ENCODE measurements at places on chromosomes 7 and 10.

DNA sequence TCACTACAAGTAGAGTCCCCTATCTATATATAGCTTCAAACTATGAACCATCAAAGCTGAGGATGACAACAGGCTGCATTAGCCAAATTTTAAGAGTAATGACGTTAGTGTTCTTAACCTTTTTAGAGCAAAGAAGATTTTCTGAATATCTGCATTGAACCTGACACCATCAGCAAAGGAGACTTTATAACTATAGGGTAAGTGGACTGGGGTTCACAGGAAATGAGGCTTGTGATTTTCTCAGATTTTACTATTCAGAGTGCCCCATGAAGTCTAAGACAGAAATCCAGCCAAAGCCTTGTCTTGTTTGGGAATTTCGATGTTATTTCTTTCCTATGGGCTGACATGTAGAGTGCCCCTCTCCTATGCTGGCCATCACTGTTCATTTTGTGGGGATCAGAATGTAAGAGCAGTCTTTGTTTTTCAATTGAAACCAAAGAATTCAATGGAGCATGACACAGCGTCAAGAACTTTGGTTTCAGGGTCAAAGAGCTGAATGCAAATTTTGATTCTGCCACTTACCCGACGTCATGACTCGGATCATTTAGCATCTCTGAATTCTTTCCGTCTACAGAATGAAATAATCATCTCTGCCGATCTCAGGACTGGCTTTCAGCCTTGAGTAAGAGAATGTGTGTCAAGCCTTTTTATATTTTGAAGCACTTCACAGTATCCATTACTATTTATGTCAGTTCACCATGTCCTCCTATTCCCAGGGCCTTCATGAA is 52.7 kb downstream of the DENND11 start:
- DNase-seq, result no peak

DNA sequence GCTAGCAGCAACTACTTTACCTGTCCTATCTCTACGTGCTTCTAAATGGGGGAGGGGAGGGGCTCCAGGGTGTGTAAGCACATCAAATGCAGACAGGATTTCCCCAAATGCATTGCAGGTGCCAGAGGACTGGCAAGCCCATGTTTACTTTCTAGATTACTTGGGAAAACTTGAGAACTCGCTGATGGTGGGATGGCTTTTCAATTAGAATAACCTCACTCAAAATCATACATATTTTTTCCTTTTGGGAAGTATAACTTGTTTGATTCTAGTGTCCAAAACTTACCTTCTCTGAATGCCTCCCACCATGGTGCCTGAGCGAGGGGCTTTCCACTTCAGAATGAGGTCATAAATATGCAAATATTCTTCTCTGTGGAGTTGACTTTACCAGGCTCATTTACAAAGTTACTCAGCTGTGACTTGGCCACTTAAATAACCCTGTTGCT is 191.3 kb upstream of the RHOBTB1 start:
- DNase-seq, result no peak

GRCh38 chr10:13732465-13732881 is 145.7 kb downstream of the PRPF18 start:
- no peak for DNase-seq

DNA sequence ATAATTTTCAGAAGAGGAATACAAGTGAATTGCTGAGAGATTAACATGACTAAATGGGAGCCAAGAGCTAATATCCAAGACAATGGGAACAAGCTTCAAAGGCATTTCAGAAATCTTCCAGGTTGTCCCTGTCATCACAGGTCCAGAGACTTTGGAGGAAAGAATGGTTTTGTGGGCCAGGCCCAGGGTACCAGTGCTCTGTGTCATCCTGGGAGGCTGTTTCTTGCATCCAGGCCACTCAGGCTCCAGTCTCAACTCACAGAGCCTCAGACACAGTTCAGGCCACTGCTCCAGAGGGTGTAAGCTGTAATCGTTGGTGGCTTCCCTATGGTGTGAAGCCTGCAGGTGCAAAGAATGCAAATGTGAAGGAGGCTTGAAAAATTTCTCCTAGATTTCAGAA is 170.4 kb upstream of the NRG3 start:
- DNase-seq, result no peak

- DNase-seq, result no peak
Observed at GRCh38 chr10:105023211-105024111, 382.4 kb downstream of the SORCS3 start.

DNA sequence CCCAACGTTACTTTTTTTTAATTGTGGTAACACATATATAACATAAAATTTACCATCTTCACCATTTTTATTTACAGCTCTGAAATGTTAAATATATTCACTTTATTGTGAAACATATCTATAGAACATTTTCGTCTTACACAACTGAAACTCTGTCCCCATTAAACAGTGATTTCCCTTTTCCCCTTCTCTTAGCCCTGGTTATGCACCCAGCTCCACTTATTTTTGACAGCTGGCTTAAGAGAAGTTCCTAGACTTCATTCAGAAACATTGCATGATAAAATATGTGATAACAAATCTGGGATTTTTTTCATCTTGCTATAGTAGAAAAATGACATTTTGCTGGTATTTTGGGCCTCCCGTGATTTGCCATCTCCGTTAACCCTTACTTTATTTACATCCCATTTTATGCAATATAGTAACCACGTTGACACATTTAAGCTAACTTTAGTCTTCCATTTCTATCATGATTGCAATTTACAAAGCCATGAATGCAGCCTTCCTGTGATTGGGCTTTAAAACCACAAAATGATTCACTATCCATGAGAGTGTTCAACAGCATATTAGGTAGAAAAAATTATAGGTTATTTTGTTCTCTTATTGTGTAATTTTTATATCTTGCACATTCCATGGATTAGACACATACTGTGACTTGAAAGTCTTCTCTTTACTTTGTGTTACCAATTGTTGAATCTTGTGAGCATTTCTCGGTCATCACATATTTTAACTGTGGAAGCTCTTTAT is 139.6 kb downstream of the SND1 start:
- DNase-seq, result no peak

DNA sequence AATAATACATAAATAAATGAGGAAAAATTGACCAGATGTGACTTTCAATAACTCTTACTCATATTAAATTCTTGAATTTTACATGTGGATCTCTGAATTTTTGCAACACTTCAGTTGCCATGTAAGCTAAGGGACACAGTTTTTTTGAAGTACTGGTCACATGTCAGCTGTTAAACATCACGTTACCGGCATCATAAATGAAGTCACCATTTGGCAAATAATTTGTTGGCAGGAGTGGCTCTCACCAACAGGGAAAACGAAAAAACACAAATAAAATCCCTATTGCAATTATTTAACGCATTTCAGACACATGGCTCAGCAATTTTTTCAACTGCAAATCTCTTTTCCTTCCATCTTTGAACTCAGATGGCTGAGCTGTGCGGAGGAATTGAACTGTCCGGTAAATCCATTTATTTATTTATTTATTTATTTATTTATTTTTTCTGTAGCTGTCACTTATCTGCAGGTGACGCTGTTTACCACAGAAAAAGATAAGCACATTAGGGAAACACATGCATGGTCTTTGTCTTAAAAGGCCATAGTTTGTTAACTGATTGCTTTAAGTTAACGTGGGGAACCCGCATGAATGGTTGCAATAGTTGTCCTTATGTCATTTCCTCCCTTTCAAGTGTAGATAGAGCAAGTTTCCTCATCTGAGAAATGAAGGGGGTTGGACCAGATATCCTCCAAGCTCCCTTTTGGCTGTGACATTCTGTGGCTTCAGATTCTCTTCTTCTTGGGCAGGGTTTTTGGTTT is 64.7 kb upstream of the JAZF1 start:
- no peak for DNase-seq

- no peak for DNase-seq
Observed at GRCh38 chr7:20229646-20230500, 12.7 kb upstream of the MACC1 start.

GRCh38 chr10:22326145-22326702 is 5.3 kb downstream of the BMI1 start:
- DNase-seq, result no peak

- DNase-seq, result no peak
Observed at GRCh38 chr7:6232534-6232933, 39.9 kb downstream of the CYTH3 start.

DNA sequence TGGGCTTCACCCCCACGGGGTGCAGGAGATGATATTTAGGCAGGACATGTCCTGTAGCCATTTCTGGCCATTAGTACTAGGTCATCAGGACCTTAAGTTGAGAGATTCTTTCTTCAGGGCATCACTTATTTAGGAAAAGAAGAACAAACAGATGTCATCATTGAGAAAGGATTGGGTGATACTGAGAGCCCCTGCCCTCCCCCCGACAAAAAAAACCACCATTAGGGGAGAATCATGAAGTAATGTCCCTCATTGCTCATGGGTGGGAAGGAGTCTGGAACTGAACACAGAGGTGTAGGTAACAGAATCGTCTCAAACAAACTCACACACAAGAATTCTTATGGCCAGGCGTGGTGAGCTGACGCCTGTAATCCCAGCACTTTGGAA is 6.4 kb upstream of the ORAI2 start:
- DNase-seq, result no peak

GRCh38 chr7:157409753-157410727 is 73.2 kb downstream of the DNAJB6 start:
- DNase-seq, result no peak

- DNase-seq, result peak; percentile 62
Observed at GRCh38 chr7:30740417-30741181, 11.3 kb upstream of the INMT start.

GRCh38 chr7:80844916-80845315 is 73.9 kb downstream of the SEMA3C start:
- no peak for DNase-seq

All from CD8-positive, alpha-beta memory T cell (primary cell).